Activated CD4-positive, alpha-beta T cell treated with anti-CD3 and anti-CD28 coated beads, Interleukin-2, amount 10 ng/mL, durations not matched to agents 7 days and 5 days (primary cell): ENCODE measurements at places on chromosomes 5 and 9. TPM values are rescaled to one million over a fixed set of nuclear protein-coding genes. Genes with fewer than 3 reads are reported as not detected.

DNA sequence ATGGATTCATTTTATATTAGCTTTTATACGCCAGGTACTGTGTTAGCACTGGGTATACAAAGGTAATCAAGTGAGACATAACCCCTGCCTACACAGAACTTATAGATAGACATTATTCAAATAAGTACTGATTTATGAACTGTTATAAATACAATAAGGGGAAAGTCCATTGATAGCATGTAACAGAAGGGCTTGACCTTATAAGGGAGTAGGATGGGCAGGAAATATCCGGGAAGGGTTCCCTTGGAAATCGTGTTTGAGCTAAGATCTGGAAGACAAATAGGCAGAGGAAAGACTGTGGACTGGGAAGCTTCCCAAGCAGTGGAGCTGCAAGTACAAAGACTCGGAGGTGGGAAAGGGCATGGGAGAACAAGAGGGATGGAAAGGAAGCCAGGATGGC is 111.5 kb downstream of the WDR41 start:
- DNase-seq: no peak

DNA sequence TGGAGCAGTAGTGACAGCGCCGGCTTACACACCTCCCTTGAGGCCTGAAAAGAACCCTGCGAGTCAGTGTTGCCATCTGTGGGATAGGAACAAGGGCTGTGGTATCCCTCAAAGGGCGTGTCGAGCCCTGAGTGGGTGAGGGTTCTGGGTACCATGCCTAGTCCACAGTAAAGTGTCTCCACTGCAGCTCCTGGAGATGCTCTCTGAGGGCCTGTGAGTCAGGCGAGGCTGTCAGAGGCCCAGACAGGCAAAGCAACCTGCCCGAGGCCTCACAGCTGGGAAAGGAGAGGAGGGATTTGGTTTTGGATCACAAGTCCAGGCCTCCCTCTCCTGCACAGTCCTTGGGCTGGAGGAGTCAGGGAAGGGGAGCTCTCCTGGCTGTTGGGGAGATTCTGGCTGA is 6.1 kb downstream of the PRRX2 start:
- DNase-seq: no peak

Gene ZFP37
- 0.45 TPM for total RNA-seq

Gene ZBTB43
- total RNA-seq: 17.0 TPM

Gene ADGRD2
- total RNA-seq: not detected

DNA sequence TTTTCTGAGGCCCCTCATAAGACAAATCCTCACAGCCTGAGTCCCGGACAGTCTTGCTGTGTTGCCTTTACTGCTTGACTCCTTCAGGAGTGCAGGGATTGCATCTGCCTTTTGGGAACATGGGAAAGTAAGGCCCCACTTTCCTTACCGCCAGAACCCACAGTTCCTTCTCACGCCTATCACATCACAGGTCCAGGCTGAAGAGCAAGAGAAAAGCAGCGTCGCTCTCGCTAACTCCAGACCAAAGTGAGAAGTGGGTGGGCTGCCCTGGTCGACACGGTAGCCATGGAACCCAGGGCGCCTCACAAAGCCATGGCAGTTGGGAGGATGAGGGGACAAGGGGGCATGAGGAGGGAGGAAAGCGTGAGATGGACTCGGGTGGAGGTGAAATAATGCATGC is 7.9 kb upstream of the ZDHHC11 start:
- DNase-seq: no peak

Gene FYB1
- total RNA-seq: 480 TPM

DNA sequence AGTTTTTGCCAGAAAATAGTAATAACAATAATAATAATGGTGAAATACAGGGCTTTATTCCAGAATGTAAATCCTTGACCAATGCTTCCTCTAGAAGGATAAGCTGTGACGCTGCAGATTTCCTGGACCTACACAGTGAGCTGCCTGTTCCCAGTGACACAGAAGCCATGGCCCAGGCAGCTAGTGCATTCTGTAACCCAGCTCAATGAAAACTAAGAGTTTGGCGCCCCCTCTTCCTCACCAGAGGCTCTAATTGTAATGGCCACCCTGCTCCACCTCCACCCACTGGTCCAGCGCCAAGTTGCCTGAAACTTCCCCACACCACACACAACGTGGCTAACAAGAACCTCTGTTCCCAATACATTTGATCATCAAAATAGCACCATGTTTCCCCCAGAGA is 248.1 kb downstream of the CETN3 start:
- DNase-seq: no peak

DNA sequence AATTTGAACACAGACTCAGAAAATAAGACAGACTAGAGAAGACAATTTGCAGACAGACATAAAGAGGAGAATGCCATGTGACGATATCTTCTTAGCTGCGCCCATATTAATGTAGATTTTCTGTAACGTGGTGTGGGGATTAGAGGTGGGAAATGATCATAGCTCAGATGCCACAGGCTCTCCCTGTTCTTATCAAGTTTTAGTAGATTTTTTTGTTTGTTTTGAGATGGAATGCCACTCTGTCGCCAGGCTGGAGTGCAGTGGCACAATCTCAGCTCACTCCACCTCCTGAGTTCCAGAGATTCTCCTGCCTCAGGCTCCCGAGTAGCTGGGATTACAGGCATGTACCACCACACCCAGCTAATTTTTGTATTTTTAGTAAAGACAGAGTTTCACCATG is 59.4 kb downstream of the VPS13A start:
- no peak for DNase-seq

Gene PCDHB8
- not detected for total RNA-seq

GRCh38 chr9:133894377-133895321 is 97.5 kb downstream of the VAV2 start:
- DNase-seq: no peak

DNA sequence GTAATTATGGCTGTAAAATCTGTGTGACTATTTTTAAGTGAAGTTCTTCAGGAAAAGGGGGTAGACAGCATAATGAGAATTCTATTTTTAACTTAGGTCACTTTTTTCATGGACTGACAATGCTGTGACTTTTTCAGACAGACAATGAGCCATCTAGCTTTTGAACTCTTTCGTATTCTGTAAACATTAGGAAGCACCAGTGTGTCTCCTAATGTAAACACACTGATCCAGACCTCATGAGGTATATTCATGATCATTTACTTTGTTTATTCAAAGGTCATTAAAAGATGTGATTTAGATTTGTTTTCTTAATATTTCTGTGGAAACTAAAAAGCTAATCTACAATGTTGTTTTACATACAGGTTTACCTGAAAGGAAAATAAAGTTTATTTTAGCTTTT is 352.6 kb downstream of the ADGRV1 start:
- DNase-seq: no peak

GRCh38 chr9:68643901-68644809 is 60.9 kb upstream of the PIP5K1B start:
- no peak for DNase-seq

Gene UBQLN1
- total RNA-seq: 110 TPM

Gene C9orf153
- total RNA-seq: 0.35 TPM
